Amniotic stem cell (primary cell): ENCODE measurements at places on chromosomes 11 and 22.

- peak; percentile 34 for DNase-seq
Measured at GRCh38 chr11:45847911-45848316, 639 bp downstream of the CRY2 start.

DNA sequence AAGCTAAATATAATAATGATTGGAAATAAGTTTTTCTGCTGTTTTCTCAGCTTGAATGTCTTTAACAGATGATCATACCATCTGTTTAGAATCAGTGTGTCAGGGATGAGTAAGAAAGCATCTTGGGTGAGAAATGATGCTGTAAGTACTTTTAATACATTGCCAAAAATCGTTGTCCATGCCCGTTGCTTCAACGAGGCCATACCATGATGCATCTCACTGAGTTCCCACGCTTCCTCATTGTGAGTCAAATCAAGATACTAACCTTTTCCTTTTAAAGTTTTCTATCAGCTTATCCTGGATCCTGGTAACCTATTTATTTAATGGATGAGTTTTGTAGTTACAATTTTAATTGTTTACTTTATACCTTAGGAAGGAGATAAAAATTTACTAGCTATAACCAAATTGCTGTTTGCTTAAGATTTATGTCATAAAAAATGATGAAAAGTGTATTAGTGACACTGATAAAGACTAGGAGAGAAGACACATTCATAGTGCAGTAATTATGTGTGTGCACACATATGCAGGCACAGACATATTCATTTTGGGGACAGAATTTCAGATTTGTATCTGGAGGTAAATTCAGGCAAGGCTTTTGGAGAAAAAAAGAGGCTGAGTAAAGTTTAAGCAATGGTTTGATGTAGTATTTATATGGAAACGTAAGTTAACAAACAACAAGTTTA is 154.8 kb downstream of the UVRAG start:
- DNase-seq, result no peak

DNA sequence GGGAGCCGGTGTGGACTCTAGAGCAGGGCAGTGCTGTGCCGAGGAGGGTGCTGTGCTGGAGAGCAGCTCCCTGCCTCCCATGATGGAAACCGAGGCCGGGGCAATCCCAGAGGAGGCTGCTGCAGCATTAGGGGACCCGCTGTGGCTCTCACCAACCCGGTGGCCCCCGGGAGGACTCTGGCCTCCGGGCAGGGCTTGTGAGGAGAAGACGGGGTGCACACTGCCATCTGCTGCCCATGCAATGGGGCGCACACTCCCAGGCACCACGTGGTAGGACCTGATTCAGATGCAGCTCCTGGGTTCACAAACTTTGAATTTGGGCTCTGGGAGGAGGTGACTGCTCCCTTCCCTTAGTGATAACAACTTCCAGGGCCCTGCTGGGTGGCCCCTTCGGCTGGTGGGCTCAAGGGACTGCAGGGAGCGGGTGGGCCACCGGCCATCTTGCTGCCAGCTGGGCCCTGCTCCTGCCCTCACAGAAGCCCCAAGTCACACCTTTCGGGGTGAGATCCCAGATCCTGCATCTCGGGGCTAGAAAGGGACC is 93.8 kb upstream of the FGF3 start:
- no peak for DNase-seq

DNA sequence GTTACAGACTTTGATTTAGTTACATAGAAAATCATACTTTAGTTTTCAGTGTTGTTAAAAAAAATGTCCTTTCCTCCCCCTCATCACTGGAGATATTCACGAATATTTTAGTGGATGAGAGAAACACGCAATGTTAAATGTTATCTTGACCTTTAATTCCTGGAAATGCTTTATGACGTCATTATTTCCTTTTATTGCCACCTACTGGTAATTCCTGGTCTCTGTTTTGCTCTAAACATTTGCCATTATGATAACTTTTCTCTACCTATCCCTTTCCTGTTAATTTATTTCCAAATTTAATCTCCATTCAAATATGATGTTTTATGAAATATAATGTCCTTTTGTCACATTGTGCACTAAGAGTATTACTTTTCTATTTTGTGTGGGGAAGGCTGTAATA is 770.6 kb downstream of the FAM181B start:
- DNase-seq, result no peak

DNA sequence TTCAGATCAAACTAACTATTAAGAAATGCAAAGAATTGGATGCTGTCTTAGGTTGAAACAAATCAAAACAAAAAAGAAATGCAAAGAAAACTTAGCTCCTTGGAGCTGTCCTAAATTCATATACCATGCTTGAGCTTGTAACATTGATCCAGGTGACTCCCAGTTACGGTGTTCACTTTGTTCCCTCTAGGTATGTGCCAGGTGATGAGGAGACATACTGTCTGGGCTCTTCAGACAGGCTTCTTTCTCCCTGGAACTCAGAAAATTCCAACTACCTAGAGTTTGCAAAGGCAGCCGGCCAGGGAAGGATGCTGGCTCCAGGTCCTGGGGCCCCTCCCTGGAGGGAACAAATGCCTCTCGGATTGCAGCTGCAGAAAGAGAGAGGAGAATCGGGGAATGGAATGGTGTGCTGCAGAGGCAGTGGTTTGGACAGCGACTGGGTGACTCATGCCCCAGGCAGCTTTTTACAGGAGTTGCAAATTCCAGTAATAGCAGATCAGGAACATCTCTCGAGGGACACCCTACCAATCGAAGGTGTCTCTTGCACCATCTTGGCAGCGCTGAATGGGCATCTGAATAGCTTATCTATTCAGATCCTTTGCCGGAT is 12.3 kb upstream of the ASPHD2 start:
- peak; percentile 2 for DNase-seq

- DNase-seq, result no peak
Measured at GRCh38 chr11:66225066-66225465, 43.4 kb upstream of the RAB1B start.

- DNase-seq, result no peak
Measured at GRCh38 chr11:87401653-87402052, 363.9 kb downstream of the TMEM135 start.

GRCh38 chr11:24297461-24297860 is 199.4 kb upstream of the LUZP2 start:
- no peak for DNase-seq

- DNase-seq, result no peak
Measured at GRCh38 chr11:130645843-130646197, 197.4 kb downstream of the ADAMTS15 start.

DNA sequence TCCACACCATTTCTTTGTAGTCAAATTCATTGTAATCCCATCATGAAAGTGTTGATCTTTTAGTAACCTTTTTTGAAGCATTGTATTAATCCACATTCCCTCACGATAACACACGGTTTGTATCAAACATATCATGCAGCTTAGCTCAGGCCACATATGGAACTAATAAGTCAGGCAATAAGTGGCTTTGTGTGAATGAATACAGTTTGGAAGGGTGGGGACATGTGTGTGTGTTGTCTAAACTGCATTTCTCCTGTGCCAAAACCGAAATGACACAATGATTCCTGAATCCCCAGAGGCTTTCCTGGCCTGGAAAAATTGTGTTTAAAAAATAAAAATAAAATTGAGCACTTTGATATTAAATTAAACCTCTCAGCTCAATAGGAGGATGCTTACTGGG is 98.3 kb downstream of the WNT11 start:
- DNase-seq, result no peak

DNA sequence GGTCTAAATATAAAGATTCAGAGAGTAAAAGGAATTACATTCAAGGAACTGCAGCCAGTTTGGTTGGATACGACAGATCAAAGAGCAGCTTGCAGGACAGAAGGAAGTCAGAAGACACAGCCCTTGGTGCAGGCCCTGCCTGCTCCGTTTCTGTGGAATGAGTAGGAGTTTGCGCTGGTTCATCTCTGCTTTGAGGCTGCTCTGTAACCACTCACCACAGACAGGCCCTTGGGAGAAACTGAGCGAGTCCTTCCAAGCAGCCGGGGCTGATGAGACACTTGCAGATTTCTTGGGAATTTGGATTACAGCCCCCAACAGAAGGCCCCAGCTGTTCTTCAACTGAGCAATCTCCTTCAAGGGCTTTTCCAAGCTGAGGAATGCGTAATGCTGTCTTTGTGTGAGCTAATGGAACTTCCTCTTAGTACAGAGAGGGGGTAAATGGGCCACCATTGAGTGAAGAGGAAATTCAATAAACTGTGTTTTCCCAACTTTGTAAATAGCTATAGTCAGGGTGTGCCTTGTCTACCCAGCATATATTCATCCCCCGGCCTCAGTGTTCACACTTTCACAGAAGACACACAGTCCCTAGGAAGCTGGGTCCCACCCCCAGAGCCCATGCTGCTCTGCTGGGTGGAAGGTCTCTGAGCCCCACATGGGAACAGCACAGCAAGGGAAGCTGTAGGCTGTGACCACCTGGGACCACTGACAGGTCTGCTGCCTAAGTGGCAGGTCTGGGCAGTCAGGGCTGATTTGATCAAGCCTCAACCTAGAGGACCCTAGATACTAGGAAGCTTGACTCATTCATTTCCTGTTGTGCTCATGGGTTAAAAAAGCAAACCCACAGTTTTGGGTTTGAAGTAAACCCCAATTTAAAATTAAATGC is 16.6 kb downstream of the IL10RA start:
- DNase-seq, result no peak

GRCh38 chr22:20245577-20246367 is 22.3 kb downstream of the RTN4R start:
- no peak for DNase-seq

DNA sequence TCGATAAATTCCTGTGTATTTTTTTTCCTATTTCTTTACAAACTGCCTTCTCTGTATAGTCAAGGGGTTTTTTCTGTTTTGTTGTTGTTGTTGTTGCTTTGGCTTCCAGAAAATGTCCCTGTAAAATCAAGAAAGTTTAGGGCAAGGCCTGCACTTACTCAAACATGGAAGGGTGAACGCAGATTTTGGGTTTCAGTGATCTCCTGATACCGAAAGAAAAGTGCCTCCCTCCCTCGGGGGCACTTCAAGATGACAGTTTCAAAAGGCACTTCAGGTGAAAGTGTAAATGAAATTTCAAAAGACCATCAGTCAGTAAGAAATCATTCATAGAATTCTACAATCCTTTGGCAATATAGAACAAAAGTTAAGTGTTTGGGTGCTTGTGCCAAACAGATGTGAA is 43.4 kb upstream of the TMPRSS4 start:
- no peak for DNase-seq

GRCh38 chr11:133821776-133822175 is 23.5 kb downstream of the SPATA19 start:
- DNase-seq, result no peak

DNA sequence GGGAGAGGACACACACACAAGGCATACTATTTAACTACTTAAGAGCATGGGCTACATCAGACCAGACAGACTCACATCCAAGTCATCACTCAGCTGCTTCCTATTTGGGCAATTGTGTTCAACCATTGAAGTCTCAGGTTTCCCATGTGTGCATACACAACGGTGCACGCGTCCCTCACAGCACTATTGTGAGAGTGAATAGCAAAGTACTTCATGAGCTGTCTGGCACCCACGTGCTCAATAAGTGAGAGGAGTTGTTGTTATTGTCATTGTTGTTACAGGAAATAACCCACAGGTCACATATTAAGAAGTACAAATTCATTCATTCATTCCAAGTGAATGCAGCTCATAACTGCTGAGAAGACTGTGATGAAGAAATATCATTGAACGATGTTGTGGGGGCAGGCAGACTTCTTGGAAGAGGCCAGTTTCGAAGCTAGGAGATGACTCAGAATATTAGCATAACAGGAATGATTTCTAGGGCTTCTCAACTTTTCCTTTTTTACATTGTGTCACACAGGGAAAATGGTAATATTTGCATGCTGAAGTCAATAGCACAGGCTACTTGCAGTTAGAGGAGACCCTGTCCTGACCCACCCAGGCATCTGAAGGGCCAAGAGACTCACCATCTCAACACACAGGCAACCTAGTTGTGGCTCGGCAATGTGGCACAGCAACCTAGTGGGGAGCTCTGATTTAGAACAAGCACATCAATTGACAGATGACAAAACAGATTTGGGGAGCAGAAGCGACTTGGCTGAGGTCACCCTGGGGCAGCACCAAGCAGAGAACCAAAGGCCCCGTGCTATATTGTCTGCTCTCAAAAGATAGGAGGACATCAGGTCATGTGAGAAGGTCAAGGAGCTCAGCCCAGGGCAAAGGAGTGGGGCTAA is 606.0 kb downstream of the BUD13 start:
- DNase-seq, result no peak

DNA sequence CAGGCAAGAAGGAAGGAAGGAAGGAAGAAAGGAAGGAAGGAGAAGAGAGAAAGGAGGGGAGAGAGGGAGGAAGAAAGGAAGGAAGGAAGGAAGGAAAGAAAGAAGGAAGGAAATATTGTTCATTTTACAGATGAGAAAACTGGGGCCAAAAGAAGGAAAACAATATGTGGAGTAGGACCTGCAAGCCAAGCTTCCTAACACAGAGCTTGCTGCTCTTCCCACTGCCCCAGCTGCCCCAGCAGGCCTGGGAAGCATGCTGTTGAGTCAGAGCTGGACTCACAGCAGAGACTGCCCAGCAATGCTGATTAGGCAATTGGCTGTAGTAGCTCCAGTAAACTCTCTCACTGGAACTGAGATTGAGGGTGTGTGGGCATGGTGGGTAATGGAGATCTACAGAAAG is 42.6 kb upstream of the SMCO4 start:
- no peak for DNase-seq

DNA sequence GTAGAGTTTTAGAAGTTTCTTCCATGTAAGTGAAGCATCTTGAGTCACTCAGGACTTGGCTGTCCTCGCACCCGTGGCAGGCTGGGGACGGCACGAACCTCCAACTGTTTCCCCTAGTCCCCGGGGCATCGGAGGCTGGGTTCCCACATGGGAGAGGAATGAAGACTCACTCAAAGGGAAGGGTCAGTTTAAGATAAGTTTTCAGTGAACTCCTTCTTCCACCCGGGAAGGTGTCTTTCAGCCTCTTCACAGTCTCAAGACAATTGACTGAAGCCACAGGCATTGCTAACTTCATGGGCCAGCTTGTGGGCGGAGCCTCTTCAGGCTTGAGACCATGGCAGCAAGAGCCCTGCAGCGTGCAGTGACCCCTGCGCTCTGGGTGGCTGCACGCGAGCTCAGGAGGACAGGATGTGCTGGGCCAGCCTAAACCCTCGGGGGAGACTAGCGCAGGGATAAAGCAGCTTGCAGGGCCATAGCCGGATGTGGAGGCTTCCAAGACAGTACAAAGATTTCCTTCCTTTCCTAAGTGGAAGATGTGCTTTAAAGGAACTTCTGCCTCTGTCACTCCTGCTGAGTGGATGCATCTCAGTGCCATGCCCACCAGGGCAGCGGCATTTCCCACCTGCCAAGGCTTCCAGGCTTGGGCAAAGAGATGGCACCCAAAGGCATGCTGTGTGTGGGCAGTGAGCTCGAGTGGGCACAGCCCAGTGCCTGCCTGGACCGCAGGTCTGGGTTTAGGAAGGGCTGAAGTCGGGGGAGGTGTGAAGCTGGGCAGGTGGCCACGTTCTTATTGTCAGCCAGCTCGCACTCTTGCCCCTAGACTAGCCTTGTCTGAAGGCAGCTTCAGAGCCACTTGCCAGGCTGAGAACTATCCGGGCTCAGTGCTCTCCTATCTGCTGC is 32.9 kb downstream of the PPIL2 start:
- peak; percentile 33 for DNase-seq
